ENCODE measurements at places on chromosomes 5 and 9.

DNA sequence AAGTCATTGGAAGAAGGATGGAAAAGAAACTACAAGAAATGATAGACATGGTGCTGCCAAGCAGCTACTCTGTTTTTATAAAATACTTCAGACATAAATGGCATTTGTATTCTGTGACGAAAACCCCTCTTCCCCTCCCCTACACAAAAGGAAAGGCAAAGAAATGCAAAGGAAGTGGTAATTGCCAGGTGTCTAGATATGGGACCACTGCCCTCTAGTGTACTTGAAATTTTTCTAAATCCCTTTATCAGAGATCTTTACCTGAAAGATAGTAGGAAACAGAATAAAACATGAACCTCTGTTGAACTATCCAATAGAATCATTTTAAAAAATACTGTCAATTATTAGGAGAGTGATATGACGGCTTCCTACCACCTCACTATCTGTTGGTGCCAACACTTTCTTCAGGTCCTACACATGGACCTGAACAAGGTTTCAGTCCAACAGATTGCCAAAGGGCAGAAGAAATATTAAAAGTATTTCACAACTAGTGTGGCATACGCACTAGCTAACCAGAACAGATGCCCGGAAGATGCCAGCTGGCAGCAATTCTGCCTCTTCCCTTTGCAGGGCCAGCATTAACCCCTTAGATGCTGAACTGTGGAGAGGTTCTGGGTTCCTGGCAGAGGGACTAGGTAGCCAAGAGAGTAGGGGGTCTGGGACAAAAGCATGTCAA, 104.1 kb downstream of the TSSK1B start:
- DNase-seq = no peak

GRCh38 chr9:78023003-78023741, 8.4 kb downstream of the GNAQ start:
- peak; percentile 55 for DNase-seq

DNA sequence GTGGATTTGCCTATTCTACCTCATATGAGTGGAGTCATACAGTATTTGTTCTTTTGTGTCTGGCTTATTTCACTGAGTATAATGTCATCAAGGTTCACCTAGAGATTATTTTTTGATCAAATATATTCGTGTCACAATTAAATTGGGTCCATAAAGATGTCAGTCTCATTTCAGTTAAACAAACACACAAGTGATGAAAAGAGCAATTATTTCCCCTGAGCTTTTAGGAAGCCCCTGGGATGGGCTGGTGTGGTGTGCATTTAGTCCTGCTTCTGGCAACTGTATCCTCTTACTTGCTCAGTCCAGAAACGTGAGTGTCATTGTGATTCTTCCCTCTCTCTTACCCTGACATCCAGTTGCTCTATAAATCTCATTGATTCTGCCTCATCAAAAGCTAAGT, 52.8 kb upstream of the CARTPT start:
- no peak for DNase-seq

- no peak for DNase-seq
These were observed 486.8 kb downstream of the PSAT1 start for GRCh38 chr9:78783743-78784142.

GRCh38 chr5:31408814-31409213, 123.1 kb downstream of the DROSHA start:
- no peak for DNase-seq

- DNase-seq = peak; percentile 92
These were observed 23.2 kb downstream of the EGR1 start for GRCh38 chr5:138488481-138488945.

DNA sequence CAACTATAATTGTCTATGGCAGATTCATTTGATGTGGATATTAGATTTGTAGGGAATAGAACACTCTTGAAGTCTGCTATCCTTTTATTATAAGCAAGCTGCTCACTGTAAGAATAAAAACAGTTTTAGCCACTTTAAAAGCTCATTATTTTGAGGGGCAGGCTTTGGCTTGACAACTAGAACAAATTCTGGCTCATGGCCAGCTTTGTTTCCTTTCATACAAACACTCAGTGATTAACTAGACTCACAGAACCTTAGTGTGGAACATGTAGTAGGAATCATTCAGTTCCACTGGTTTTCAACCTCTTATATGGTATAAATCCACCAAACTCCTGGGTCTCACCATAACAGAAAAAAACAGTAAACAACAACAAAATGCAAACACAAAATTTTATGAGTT, 27.4 kb upstream of the CEP120 start:
- no peak for DNase-seq

- no peak for DNase-seq
These were observed 57.9 kb upstream of the PPP3R2 start for GRCh38 chr9:101652601-101653175.

GRCh38 chr5:140988100-140988499, 21.8 kb downstream of the PCDHAC2 start:
- no peak for DNase-seq

Data from hematopoietic multipotent progenitor cell treated with erythropoietin and hydrocortisone succinate and interleukin-3 and kit ligand, for 8 days (in vitro differentiated cells).